Stimulated activated CD4-positive, alpha-beta T cell treated with anti-CD3 and anti-CD28 coated beads, TNF-alpha, amount 100 ng/mL, for 48 hours (primary cell): ENCODE measurements at places on chromosomes 13 and 19.

DNA sequence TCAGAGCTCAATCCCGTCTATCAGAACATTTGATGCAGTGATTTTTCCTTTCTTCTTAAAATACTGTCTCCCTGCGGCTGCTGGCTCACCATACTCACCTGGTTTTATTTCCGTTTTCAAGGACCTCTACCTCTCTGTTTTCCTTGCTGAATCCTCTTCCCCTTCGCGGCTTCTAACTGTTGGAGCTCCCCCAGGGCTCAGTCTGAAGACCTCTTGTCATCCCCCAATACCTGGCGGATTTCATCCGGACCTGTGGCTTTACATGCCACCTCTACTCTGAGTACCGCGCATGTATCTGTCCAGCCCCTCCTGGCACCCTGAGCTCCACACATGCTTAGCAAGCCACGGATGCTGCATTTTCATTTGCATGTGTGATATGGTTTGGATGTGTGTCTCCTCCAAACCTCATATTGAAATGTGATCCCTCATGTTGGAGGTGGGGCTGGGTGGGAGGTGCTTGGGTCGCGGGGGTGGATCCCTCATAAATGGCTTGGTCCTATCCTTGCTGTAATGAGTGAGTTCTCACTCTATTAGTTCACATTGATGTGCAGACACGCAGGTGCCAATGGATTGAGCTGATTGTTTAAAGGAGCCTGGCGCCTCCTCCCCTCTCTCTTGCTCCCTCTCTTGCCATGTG lies 106.2 kb upstream of the LSM14A start:
- no peak for DNase-seq

GRCh38 chr13:50631041-50631440 lies 212.5 kb downstream of the DLEU7 start:
- DNase-seq, result no peak

GRCh38 chr13:70090036-70090723 lies 17.4 kb upstream of the ATXN8OS start:
- no peak for DNase-seq

GRCh38 chr19:29945433-29945832 lies 3.4 kb downstream of the URI1 start:
- no peak for DNase-seq

DNA sequence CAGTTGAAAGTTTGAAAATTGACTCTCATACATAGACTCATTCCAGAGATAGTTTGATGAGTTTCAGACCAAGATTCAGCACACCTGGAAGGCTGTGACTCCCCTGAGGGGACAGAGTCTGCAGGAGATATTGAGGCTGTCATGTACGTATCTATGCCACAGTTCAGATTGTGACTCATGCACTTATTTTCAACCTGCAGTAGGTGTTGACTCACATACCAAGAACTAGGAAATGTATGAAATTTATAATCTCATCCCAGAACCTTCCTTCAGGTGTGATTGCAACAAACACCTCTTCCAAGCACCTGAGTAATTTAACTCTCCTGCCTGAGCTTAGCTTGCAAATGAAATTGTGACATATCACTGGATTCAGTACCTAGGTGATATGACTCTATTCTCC lies 64.4 kb upstream of the ZNF43 start:
- no peak for DNase-seq

DNA sequence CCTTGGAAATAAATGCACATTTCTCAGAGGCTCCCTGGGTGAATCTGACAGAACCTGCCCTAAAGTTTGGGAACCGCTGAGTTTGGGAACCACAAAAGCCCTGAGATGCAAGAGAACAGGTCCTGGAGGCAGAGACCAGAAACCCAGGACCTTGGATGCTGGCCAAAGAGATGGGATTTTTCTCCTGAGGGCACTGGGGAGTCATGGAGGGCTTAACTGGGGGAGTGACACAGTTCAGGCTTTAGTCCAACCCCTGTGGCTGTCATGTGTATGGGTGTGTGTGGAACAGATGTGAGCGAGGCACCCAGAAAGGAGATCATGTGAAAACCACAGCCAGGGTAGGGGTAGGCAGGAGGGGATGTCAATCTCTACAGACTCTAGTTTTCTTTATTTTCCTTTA lies 3.9 kb upstream of the NCCRP1 start:
- DNase-seq, result no peak

- DNase-seq, result no peak
Measured at GRCh38 chr13:94712287-94712811, at the start of gene SOX21. Gene SOX21, minus strand, starts transcription at chr13:94712545. Its CDS starts 496 bp downstream, at chr13:94712049.

GRCh38 chr13:106357198-106357597 lies 178.3 kb downstream of the EFNB2 start:
- DNase-seq, result no peak

GRCh38 chr13:98478189-98479129 lies 98.4 kb downstream of the STK24 start:
- DNase-seq, result no peak

- DNase-seq, result peak; percentile 26
Measured at GRCh38 chr13:27619728-27620376, 477 bp downstream of the LNX2 start.

- DNase-seq, result peak; percentile 79
Measured at GRCh38 chr19:36115453-36116343, at the start of gene TBCB. Gene TBCB, plus strand, starts transcription at chr19:36115468. Its CDS starts 93 bp downstream, at chr19:36115561.

DNA sequence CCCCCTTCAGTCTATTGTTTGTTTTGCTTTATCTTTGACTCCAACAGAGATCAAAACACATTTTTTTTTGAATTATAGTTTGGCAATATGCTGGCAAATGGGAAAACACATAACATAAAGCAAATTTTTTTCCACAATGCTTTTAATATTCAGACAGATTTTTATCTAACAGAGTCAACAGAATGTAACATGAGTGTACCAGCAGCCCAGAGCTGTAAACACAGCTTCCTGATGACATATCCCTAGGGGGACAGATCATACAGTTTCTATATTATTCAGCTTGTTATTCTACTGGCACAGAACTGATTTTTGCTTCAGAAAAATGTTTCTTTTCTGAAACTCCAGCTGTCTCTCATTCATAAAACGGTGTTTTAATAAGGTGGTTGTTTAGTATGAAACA lies 168.8 kb downstream of the OLFM4 start:
- DNase-seq, result no peak

DNA sequence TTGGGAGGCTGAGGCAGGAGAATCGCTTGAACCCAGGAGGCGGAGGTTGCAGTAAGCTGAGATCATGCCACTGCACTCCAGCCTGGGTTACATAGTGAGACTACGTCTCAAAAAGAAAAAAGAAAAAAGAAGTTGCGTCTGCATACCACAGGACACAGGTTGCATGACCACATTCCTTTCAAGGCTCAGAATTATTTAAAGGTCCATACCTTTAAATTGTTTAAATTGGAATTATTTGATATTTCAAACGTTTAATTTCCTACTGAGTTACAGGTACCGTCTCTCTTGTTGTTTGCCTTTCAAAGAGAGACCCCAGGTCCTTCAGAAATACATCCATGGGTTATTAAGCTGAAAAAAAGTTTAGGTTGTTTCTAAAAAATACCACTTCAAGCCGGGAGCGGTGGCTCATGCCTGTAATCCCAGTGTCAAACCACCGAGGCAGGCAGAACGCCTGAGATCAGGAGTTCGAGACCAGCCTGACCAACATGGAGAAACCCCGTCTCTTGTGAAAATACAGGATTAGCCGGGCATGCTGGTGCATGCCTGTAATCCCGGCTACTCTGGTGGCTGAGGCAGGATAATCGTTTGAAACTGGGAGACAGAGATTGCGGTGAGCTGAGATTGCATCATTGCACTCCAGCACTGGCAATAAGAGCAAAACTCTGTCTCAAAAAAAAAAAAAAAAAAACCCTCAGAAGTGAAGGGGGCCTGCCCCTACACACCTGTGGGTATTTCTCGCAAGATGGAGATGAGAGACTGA lies 18.6 kb downstream of the ZNF816 start:
- DNase-seq, result no peak
